ENCODE measurements at places on chromosomes 2 and 18.

DNA sequence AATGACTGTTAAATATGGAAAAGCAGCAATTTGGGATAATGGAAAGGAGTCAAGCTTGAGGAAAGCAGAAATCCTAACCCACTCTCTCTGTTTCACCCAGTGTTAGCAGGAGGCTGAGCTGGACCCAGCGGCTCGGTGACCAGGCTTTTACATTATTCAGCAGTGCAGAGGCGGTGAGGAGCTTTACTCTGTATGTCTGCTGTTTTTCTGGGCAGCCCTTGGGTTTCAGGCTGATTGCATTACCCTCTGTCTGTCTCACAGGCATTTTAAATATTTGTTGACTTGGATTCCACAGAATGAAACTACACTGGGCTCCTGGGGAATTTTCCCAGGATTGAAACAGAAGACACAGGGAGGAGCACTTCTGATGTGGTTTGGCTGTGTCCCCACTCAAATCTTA, 368.0 kb downstream of the GALR1 start:
- no peak for DNase-seq

DNA sequence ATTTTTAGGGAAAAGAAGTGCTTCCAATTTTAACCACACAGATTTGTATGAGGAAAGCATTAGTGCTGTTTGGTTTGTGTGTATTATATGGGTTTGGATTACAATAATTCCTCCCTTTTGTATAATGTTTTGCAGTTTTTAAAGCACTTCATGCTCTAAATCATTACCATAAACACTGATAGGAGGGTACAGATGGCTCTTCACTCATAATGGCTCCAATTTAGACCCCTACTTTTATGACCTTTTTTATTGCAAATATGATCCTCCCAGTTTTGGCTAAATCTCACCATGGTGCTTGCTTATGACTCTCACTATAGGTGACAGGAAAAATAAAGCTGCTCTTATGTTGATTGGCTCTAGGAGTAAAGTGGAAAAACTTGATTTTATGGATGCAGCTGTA, 23.8 kb upstream of the TMEM17 start:
- DNase-seq, result no peak

DNA sequence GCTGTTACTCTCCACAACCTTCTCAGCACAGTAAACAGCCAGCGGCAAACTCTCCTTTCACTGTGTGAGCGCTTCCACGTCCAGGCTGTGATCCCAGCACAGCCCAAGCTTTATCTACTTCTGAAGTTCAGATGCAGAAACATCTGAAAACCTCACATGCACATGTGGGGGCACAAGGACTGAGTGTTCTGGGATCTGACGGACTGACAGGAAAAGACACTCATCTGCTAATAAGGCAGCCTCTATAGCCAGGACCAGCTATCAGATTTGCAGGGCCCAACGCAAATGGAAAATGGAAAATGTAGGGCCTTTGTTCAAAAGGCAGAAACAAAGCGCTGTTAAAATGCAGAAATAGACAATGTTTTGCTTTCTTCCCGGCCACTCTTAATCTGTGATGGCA, 133.8 kb upstream of the ARHGAP28 start:
- no peak for DNase-seq

- DNase-seq, result no peak
Measured at GRCh38 chr2:28664120-28664842, 87.3 kb upstream of the PPP1CB start.

DNA sequence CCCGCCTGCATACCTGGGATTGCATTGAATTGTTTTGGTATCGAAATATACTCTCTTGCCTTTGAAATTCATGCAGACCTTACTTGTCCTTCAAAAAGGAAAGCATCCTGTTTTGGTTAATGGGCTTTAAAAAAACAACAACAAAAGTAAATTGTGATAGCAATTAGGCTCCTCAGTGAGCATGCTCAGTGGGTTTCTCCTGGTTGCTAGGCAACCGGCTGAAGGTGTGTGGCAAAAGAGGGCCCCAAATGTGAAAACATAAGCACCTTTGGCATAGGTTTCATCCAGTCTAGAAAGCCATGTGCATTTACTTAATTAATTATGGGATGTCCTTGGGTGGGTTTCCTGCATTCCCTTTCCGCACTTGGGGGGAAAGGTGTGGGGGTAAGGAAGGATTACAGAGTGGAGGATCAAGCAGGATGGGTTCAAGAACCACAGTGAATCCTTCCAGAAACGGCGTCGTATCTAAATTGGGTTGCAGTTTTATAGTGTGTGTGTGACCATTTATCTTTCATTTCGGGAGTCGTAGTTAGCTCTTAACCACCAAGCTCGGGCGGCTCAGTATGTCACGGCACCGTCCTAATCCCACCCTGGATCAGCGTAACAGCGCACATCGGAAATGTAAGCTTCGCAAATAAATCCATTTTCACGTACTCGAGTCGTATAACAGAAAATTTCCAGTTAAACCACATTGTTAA, 274.9 kb upstream of the TCF4 start:
- DNase-seq, result no peak

- DNase-seq, result no peak
Measured at GRCh38 chr18:3554091-3554601, 104.2 kb downstream of the TGIF1 start.
